Large intestine (tissue), 12 donors: ENCODE measurements at places on chromosomes 5 and 9.

- DNase-seq = no peak
These were observed 1409.6 kb upstream of the WWC1 start for GRCh38 chr5:166881802-166882201.

DNA sequence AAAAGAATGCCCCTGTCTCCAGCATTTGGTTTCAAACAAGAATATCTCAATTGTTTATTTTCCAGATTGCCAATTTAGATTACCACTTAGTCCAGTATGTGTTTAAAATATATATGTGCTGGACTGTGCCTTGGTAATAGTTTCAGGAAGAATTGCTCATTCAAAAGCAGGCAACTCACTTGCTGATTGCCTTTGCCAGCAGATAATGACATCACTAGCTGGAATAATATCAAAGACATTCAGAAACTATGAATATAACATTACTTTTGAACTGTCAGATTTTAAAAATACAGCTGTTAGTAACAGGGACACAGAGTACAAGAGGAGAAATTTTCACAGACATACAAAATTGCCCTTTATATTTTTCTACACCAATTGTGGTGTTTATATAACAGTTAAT, 96.0 kb upstream of the ITGA2 start:
- no peak for DNase-seq

- DNase-seq = no peak
These were observed 444.7 kb downstream of the TLE1 start for GRCh38 chr9:81244631-81245030.

- DNase-seq = no peak
These were observed 120.8 kb downstream of the EMB start for GRCh38 chr5:50320131-50320749.

GRCh38 chr9:90579181-90579580, 63.4 kb downstream of the DIRAS2 start:
- DNase-seq = no peak

- no peak for DNase-seq
These were observed 396.2 kb downstream of the EFNA5 start for GRCh38 chr5:107274571-107274970.

GRCh38 chr9:127144670-127145445, 22.4 kb upstream of the ANGPTL2 start:
- no peak for DNase-seq

GRCh38 chr5:118220556-118221195, 767.7 kb downstream of the DTWD2 start:
- DNase-seq = no peak

GRCh38 chr5:126811515-126812198, 34.7 kb downstream of the LMNB1 start:
- no peak for DNase-seq

DNA sequence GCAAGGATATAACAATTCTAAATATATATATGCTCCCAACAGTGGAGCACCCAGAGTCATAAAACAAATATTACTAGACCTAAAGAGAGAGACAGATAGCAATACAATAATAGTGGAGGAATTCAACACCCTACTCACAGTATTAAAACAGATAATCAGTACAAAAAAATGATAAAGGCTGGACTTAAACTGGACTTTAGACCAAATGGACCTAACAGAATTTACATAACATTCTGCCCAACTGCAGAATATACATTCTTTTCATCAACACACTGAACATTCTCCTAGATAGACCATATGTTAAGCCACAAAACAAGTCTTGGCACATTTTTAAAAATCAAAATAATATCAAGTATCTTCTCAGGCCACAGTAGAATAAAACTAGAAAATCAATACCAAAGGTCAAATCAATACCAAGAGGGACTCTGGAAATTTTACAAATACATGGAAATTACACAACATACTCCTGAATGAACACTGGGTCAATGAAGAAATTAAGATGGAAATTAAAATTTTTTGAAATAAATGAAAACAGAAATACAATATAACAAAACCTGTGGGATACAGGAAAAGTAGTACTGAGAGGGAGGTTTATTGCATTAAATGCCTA, 100.8 kb downstream of the FBXL17 start:
- DNase-seq = no peak

GRCh38 chr5:154109416-154110106, 70.8 kb downstream of the MFAP3 start:
- no peak for DNase-seq

DNA sequence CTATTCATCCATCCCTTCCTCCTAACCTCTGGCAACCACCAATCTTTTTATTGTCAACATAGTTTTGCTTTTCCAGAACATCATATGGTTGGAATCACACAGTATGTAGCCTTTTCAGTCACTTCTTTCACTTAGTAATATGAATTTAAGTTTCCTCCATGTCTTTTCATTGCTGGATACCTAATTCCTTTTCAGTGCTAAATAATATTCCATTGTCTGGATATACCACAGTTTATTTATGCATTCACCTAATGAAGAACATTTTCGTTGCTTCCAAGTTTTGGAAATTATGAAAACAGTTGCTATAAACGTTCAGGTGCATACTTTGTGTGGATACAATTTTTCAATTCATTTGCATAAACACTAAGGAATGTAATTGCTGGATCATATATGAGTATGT, 70.7 kb upstream of the FNIP1 start:
- no peak for DNase-seq

DNA sequence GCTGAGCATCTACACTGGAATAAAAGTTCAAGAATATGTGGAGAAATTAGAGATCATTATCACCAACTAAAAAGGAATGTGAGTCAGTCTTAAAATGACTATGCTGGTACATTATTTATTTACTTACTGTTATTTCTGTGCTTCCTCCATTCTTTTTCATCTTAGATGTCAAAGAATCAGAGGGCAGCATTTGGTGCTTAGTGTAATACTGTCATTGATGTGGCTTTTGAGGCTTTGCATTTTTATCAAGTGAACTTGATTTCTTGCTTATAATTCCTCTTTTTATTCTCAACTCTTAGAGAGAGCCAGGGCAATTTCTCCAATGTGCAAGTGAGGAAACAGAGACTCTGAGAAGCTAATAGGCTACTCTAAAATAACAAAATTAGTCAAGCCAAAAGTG, 163.7 kb upstream of the TRPC7 start:
- DNase-seq = no peak

- DNase-seq = no peak
These were observed 335.8 kb downstream of the IRX2 start for GRCh38 chr5:2415678-2416077.

DNA sequence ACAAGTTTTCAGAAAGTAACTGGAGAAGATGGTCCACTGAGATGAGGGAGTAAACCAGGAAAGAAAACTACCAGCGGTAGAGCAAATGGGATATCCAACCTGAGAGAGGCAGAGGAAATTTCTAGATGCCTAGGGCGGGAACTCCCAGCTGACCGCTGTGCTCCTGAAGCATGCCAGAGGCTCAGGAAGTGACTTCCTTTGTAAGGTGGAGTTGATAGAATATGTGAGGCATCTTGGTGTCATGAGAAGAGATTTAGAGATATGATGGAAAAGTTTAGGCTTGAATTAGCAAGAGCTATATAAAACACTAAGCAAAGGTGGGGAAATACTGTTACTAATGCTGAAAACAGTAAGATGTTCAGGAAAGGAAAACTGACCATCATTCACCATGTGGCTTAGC, 124.1 kb downstream of the C9orf152 start:
- DNase-seq = no peak

- no peak for DNase-seq
These were observed 45.8 kb upstream of the SEMA4D start for GRCh38 chr9:89543621-89544278.

- no peak for DNase-seq
These were observed 2.5 kb downstream of the ENTR1 start for GRCh38 chr9:136407911-136408310.

- DNase-seq = no peak
These were observed 48.6 kb upstream of the SLCO6A1 start for GRCh38 chr5:102547141-102548035.

- DNase-seq = no peak
These were observed 17.2 kb downstream of the FBXW11 start for GRCh38 chr5:171989276-171989675.

- DNase-seq = no peak
These were observed 17.2 kb downstream of the TENT4A start for GRCh38 chr5:6730407-6730806.

DNA sequence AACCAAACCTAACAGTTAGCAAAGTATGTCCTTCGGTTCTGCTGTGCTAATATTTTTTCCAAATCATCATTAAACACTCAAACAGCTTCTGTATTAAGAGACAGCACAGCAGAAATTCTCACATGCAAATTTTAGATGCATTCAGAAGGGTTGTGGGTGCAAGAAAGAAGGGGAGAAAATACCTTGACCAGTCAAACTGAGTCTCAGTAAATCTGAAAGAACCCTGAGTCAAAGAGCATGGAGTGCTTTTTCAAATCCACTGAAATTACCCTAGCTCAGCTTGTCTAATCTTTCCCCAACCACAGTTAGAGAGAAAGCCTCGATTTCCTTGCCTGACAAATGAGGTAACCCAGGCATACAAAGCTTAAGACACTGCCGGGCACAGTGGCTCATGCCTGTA, 55.1 kb downstream of the RETREG1 start:
- no peak for DNase-seq

GRCh38 chr9:69207503-69207902, 33.4 kb downstream of the TJP2 start:
- no peak for DNase-seq

DNA sequence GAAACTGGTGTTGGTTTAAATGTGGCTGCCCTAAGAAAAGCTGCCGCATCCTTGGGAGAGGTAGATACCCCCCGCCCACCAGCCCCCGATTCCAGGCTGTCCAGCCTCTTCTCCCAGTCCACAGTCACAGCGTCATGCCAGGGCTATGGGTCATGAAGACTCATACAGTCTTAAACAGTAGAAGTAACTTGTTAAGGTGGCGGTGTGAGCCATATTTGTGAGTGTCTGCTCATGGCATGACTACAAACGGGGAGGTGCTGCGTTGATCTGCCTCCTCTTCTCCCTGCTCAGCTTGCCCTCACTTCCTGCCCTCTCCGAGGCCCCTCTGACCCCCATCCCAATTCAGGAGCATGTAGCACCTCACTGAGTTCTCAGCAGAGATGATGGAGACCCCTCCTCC, 20.8 kb downstream of the FGD3 start:
- DNase-seq = no peak
